Fibroblast of skin of back (primary cell): ENCODE measurements at places on chromosomes 4 and X.

DNA sequence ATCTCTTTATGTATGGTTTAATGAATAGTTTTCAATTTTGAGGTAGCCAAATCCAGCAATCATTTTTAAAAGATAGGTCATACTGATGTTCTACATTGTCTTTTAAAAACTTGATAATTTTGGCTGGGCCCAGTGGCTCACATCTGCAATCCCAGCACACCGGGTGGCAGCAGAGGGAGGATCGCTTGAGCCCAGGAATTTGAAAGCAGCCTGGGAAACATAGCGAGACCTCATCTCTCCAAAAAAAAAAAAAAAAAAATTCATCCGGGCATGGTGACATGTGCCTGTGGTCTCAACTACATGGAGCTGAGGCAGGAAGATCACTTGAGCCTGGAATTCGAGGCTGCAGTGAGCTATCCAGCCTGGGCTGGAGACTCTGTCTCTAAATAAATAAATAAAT lies 419.8 kb downstream of the GALNTL6 start:
- peak; percentile 1 for DNase-seq

DNA sequence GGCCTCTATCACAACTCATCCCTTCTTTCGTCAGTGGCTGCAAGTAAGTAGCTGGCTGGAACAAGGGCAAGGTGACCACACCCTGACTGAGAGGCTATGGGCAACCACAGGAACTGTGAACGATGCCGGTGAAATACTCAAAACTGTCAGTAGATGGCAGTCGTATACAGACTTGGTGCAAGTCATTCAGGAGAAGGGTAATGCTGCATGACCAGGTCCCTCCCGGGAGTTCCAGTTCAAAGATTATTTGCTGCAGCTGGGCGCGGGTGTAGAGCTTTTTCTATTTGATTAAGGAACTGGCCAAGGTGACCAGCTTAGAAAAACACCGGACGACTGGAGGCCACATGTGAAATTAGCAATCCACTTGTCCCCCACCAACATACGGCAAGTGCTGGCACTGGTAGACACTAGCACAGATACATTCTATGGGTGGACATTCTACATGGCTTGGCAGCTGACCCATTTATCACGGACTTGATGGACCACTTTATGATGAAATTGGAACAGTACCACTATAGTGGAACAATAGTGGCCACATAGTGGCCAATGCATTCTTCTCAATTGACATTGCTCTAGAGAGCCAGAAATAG lies 726.6 kb downstream of the TRAM1L1 start:
- peak; percentile 76 for DNase-seq

GRCh38 chr4:74158466-74159142 lies 686 bp downstream of the MTHFD2L start:
- DNase-seq, result no peak

GRCh38 chrX:109696146-109696740 lies 36.8 kb downstream of the ACSL4 start:
- DNase-seq, result no peak

DNA sequence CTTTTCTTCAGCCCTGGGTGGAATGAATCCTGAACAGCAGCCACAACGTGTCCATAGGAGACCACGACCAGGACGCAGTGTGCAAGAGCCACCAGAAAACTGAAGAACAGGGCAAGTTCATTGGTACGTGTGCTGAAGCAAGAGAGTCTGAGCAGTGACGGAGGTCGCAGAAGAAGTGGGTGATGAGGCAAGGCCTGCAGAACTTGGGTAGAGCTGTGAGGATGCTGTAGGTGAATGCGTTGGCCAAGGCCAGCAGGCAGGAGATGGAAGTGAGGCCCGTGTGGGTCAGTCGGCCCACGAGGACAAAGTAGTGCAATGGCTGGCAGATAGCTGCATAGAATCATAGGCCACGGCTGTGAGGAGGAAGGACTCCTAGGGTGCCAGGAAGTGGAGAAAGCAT lies 5.6 kb upstream of the CTAG2 start:
- DNase-seq, result no peak

GRCh38 chr4:188536826-188537225 lies 397.6 kb downstream of the TRIML1 start:
- no peak for DNase-seq

DNA sequence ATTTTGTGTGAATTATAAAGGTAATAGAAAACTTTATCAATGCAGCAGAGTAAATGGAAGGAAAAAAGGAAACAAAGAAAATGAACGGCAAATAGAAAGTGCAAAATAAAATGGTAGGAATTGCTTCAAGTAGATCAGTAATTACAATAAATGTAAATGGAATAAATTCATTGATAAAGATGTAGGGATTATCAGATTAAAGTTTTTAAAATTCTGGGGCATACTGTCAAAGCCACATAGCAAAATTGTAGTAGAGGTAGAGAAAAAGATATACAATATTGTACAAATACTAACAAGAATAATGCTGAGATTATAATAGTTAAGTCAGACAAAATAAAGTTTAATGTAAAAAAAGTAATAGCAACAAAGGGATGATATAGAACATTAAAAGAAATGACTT lies 94.7 kb downstream of the SMIM20 start:
- no peak for DNase-seq

DNA sequence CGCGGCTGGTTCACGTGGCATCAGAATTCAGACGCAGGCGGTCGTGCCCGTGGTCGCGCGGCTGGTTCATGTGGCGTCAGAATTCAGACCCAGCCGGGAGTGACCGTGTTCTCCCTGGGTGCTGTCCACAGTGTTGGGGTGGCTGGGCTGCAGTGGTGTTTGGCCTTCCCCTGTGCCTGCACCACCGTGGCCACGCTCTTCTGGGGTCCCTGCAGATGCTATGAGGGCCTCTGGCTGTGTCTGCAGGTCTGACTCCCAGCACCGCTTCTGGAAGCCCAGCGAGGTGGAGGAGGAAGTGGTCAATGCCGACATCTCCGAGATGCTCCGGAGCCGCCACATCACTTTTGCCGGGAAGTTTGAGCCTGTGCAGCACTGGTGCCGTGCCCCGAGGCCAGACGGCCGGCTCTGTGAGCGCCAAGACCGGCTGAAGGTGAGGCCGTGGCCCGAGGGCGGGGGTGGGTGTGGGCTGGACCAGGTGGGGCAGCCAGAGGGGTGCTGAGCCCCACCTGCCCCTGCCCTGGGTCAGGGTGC lies 26.4 kb downstream of the NKX1-1 start:
- no peak for DNase-seq

DNA sequence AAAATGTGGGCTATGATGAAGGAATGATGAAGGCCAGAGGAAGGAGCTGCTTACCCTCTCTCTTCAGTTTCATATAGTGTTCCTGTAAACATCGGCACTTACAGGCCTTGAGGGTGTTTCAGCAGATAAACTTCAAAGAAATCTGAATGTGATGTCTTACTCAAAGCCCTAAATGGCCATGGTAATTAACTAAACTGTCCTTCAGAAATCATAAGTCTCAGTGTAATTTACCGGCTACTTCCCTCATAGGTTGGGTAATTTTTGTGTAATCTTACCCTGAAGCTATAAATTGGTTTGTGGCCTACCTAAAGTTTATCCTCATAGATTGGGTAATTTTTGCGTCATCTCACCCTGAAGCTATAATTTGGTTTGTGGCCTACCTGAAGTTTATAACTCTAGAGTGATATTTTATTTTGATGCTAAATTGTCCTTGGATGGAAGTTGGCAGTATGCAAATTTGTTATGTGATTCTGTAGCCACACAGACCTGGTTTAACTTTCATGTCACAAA lies 2700.3 kb downstream of the ARAP2 start:
- no peak for DNase-seq

DNA sequence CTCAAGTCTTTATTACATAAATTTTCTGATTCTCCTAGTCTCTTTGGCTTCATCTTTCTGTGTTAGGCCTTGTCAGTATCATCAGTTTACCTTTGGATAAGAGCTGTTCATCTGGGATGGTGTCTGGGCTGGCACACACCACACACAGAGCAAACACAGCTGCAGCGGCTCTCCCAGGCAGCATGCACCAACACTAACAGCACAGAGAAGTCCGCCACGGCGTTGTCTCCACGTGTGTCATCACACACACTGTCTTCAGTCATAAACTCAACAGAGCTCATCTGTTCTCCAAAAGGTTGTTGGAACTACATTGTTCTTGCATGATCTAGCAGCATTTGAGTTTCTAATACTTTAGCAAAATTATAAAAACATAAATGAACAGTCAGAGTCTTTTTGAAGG lies 851.9 kb upstream of the FRG1 start:
- peak; percentile 17 for DNase-seq

DNA sequence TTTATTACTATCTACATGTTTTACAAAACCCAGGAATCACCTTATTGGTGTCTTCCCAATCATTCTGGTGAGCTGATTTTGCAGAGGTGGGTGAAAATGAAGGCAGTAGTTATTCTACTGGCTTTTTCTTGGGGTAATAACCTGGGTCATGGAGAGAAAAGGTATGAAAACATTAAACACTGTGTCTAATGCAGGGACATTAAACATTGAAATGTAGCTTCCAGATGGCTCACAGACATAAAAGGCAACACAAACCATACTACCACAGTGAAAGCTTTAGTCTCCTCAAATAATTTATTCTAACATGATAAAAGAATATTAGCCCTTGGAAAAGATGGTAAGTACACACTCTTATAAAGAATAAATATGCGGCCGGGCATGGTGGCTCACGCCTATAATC lies 8.0 kb downstream of the SETD7 start:
- DNase-seq, result no peak

- no peak for DNase-seq
Observed at GRCh38 chrX:24601858-24602257, 45.3 kb downstream of the PCYT1B start.

DNA sequence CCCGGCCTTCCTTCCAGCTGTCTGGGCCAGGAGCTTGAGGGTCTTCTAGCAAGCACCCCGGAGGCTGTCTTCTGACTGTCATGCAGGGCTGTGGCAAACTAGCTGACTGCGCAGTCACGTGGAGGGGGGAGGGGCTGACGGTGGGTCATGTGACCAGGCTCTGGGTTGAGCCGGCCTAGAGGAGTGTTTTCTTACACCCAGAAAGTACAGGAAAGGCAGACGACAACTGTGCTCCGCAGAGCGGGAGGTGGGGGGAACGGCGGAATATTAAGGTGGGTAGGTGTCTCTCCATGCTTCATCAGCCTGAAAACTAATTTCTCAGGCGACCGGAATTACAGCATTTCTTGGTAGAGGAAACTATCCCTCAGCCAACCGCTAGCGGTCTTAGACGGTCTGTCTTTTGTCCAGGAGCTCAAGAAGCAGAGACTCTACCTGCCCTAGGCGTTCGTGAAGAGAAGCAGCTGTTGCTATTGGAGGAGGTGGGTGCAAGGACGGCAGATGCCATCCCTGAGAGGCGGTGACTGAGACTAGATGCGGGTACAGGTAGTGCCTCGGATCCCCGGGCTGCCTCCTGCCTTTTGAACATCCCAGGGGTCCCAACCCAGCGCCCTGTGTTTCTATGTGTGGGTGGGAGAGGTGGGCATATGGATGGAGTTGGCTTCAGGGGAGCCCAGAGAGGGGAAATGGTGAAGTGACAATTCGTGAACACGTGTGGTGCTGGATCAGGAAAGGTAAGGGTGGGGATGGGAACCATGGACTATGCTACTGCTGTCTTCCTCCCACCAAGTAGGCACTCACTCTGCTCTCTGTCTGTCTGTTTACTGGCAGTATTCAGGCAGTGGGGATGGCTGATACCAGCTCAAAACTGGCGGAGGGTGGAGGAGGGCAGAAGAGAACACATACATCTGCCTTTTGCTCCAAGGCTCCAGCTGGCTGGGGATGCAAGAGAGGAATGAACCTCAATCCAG lies 8.8 kb downstream of the GPRASP1 start:
- DNase-seq, result peak; percentile 62

GRCh38 chr4:74499986-74500781 lies 55.2 kb downstream of the AREG start:
- peak; percentile 82 for DNase-seq

- no peak for DNase-seq
Observed at GRCh38 chrX:39536211-39536610, 561.5 kb downstream of the BCOR start.

GRCh38 chr4:89588421-89588820 lies 248.5 kb downstream of the SNCA start:
- no peak for DNase-seq

GRCh38 chr4:94517492-94517891 lies 65.8 kb downstream of the PDLIM5 start:
- DNase-seq, result peak; percentile 85

DNA sequence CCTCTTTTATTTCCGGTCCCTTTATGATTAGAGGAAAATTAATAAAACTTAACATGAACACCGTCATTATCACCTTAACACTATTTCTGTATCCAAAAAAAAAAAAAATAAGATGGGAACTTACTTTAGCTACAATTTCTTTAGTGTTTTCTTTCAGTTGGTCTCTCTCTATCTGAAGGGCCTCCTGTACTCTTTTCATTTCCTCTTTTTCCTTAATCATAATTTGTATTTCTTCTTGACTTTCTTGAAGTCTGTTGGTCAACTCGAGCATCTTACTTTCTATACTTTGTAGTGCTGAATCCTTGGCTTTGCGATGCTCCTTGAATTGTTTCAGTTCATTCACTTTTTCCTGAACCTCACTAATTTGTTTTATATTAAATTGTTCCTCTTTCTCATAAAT lies 45.3 kb upstream of the BDH2 start:
- no peak for DNase-seq

DNA sequence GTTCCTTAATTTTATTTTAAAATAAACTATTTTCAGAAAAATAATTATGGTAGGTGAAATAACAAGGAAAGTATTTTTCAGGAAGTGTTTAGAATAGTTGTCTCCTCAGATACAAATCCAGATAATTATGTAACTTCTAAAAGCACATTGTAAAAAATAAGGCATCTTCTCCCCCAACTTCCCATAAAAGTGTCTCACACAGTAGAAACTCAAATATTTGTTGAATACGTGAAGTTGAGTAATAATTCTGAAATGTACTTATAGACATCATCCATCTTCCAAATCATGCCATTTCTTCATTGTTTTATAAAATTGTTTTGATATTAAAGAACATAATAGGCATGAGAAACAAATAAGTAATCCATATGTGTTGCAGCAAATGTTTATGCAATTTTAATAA lies 18.0 kb downstream of the SHISA3 start:
- DNase-seq, result peak; percentile 45
